ENCODE measurements at places on chromosomes 12 and 14.
A peak's percentile ranks its signal among the peaks of the same experiment; 100 is the strongest.

GRCh38 chr12:14187002-14187401 is 178.5 kb upstream of the ATF7IP start:
- no peak for DNase-seq

DNA sequence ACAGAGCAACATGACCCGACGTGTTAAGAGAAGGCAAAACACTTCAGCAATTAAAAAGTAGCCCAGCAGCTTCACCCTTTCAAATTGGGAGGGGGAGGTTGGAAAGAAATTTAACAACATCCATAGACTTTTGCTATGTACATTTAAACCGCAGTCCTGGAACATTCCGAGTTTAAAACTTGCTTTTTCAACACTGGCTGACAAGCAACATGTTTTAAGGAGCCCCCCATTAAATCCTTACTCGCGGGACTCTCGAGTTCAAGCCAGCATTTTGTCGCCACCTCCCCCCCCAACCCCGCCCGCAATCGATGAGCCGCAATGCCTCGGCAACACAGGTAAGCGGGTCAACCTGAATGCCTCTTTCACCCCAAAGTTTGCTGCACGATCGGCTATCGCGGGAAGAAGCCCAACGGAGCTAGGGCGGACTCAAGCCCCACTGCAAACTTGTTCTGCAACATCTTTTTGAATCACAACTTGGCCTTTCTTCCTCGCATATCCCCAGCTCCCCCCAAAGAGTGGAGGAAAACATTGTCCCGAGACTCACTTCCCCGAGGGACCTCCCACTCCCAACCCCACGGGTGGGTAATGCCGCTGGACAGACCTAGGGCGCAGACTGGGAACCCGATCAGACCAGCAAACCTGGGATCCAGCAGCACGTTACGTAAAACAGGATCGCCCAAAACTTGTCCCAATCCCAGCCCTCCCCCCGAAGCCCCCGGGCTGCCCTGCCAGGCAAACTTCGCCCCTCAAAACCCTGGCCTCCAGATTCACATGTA is 777 bp downstream of the ZFP36L1 start:
- peak; percentile 40 for DNase-seq

DNA sequence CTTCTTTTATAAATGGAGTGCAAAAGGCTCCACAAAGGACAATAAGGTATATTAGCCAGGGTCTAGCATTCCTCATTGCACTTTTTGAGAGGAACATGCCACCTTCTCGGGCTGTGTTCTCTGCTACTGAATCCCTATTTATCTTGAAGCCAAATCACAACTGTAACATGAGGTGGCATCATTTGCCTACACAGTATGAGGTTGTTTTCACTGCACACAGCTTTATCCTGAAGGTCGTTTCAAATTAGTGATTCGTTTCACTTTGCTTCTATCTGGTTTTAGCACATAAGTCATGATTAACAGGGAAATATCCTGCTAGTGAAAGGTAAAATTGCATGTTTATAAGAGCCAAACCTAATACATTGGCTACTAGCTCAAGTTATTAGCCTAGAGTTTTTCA is 153.8 kb downstream of the SLC35F4 start:
- peak; percentile 34 for DNase-seq

GRCh38 chr12:66242311-66242710 is 53.3 kb downstream of the IRAK3 start:
- DNase-seq = no peak

- DNase-seq = no peak
These were observed 23.3 kb upstream of the HMGA2 start for GRCh38 chr12:65800937-65801336.

DNA sequence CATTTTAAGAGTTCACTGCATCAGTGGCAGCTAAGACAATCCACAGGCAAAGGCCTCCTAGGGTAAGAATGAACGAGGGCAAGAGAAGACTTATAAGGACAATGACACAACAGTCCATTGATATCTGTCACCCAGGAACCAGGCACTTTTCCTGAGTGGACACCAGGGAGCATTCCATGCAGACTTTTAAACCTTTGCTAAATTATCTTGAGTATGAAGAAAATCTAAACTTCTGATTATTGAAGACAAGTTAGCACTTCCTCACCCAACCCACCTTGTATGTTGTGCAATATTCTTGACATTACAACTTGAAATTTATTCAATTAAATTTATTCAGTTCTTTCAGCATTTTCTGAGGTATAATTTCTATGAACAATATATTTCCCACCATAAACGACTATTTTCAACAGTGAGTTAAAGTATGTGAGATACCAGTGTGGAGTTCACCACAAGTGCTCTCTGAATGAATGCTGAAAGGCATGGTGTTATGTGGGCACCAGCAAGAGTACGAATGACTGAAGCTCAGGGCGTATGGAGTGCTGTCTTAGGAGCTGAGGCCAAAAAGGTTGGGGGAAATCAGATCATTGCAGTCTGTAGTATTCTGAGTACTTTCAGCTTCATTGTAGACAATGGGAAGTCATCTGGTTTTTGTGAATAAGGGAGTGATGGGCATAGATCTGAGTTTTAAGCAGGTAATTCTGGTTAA is 124.3 kb upstream of the LMNTD1 start:
- no peak for DNase-seq

Measured in A673 (cell line).